ENCODE measurements at places on chromosomes 6 and 20.

- no peak for DNase-seq
Measured at GRCh38 chr6:126625019-126625418, 285.1 kb downstream of the CENPW start.

DNA sequence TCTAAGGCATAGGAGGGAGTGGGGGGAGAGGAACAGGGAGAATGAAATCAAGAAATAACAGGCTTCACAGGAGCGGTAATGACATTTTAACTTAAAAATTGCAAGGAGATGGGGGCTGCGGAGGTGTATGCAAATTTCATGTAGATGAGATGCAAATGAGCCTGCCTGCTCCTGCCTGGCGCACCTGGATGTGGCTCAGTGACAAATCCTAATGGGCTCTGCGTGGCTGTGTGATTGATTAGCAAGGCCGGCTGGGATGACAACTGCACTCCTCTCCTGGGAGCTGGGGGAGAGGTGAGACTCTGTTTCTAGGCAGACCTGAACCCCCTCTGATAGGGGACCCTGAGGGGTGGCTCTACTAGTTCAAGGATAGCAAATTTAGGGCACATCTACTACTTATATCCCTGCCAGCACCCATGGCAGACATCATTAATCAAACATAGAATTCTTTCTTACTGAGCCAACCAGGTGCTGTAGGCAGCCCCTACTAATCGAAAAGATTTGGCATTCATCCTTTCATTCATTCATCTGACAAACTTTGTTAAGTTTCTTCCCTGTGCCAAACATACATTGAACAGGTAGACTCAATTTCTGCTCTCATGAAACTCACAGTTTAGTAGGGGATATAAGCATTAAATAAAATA is 38.4 kb upstream of the TGM2 start:
- peak; percentile 4 for DNase-seq

DNA sequence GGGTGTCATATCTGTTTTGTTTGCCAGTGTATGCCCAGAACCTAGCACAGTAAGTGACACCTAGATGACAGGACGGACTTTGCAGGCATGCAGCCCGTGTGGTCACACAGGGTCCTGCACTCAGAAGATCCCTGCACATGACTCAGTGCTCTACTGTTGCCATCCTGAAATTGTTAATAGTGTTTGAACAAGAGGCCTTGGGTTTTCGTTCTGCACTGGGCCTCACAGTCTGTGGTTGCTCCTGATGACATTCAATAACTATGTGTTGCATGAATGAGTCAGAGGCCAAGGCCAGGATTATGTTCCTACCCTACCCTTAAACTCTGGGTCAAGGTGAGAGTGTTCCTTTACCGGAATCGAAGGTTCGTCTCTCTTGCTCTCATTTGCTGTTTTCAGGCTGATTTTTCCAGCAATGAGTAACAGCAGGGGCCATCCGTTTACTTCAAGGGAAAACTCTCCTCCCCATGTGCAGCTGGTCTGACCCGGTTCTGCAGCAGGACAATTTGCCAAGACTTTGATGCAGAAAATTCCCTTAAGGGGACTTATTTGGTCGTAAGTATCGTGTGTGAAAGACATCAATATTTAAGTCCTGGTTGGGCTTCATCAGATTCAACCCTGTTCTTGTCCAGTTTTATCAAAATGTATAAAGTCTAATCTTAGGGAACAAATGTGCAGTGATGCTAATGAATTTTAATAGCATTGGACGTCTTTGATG is 13.0 kb upstream of the PFDN4 start:
- DNase-seq, result no peak

GRCh38 chr6:43052842-43053544 is 658 bp downstream of the CUL7 start:
- no peak for DNase-seq

DNA sequence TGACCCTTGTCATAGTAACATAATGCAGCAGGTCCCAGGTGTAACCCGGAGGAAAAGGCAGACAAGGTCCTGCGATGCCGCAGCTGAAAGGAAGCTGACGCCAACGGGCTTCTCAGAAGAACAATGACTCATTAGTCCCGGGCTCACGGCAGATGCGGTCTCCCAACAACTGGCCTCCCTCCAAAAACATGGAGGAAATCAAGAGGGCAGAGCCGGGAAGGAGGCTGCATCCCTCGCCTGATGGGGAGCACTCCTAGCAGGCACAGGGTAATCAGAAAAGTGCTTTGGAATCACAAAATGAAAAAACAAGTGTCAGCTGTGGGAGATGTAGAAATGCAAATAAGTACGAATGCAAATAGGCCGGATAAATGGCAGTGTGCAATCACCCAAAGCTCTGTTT is 165.2 kb upstream of the AGPAT4 start:
- DNase-seq, result peak; percentile 78

- DNase-seq, result no peak
Measured at GRCh38 chr20:23027721-23028120, 7.4 kb upstream of the SSTR4 start.

DNA sequence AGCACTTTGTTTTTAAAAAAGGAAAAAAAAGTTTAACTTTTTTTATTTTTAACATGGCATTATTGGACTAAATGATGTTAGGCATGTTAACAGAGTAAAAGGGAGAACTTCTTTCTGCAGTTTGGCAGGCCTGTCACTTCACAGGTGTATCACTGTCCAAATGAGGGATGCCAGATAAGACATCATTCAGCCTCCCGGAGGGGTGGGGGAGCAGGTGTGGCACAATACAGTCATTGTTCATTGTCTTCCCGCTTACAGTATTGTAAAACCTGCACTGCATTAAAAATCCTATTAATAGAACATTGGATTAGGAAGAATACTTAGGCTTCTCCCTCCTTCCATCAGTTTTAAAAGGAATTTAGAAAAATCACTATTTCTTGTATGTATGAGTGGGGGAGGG is 80.7 kb downstream of the CARMIL1 start:
- DNase-seq, result no peak

DNA sequence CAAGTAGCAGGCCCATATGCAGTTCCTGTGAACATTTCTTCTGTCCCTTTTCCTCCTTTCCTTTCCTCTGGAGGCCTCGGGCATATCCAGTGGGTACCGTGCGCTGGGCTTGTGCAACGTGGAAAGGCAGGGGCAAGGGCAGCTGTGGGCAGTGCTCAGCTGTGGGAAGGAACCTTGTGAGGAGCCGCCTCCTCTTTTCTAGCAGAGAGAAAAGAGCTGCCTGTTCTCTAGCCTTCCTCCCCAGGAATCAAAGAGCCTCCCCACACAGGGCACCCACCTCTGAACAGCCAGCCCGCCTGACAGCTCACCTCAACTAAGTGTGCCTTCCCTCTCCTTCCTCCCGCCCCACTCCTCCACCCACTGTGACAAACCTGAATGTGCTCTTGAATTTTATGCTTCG is 143.3 kb upstream of the HDDC2 start:
- no peak for DNase-seq

GRCh38 chr6:78693835-78694234 is 173.5 kb upstream of the IRAK1BP1 start:
- no peak for DNase-seq

DNA sequence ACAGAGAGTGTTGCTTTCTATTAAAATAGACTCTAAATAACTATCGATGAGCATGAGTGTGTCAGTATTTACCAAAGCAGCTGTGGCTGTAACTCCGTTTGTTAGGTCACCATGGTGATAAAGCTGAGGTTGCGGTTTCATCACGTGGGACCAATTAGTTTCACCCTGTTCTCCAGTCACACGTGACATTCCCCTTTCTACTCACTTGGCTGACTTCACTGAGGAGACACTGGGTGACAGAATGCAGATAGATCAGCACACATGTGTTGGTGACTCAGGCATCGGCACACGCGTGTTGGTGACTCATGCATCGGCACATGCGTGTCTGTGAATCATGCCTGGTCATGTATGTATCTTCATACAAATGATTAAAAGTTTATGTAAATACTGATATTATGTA is 285.4 kb downstream of the THBS2 start:
- no peak for DNase-seq

GRCh38 chr6:123393331-123393730 is 243.4 kb downstream of the TRDN start:
- DNase-seq, result no peak

- DNase-seq, result peak; percentile 63
Measured at GRCh38 chr20:61806314-61806713, 259.4 kb downstream of the TAF4 start.

DNA sequence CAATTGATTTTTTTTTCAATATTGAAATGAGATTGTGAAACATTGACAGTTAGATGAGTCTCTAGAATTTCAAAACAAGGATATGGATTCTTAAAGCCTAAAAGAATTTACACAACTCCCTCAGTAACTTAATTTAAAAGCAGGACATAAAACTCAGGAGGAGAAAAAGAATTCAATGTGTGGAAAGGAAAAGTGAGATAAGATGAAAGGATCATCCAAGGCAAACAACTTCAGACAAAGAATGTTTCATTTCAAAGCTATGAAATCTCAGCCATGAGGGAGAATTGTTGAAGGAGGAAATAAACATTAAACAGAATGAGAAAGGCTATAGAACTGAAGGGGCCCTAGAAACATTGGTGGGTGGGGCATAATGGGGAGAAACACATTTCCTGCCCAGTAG is 191.7 kb upstream of the NOX3 start:
- no peak for DNase-seq

DNA sequence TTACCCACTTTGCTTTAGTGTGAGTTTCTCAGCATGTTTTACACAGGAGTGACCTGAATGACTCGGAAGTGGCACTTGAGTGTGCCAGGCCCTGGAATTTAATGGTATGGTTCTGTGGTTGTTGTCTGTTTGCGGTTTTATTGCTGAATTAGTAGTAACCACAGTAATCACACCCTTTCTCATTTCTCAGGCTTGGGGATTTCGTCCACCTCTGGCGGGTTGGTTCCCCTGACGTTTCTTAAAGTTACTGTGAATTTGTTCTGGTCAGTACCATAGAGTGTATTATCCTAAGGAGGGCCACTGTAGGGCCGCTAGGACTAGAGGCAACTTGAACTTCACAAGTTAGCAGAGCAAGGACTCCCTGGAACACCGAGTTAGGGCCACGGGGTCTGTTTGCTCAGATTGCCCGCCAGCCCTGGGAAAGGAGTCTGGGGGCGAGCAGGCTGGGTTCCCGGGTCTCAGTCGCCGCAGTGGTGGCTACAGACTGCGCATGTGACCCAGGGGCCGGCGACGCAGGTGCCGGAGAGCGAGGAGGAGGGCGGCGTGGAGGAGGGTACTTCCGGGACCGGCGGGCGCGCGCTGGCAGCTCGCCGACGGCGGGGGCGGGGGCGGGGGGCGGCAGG is 546 bp upstream of the KLHL32 start:
- DNase-seq, result no peak

GRCh38 chr20:301886-302848 is 4.8 kb downstream of the ZCCHC3 start:
- DNase-seq, result no peak

DNA sequence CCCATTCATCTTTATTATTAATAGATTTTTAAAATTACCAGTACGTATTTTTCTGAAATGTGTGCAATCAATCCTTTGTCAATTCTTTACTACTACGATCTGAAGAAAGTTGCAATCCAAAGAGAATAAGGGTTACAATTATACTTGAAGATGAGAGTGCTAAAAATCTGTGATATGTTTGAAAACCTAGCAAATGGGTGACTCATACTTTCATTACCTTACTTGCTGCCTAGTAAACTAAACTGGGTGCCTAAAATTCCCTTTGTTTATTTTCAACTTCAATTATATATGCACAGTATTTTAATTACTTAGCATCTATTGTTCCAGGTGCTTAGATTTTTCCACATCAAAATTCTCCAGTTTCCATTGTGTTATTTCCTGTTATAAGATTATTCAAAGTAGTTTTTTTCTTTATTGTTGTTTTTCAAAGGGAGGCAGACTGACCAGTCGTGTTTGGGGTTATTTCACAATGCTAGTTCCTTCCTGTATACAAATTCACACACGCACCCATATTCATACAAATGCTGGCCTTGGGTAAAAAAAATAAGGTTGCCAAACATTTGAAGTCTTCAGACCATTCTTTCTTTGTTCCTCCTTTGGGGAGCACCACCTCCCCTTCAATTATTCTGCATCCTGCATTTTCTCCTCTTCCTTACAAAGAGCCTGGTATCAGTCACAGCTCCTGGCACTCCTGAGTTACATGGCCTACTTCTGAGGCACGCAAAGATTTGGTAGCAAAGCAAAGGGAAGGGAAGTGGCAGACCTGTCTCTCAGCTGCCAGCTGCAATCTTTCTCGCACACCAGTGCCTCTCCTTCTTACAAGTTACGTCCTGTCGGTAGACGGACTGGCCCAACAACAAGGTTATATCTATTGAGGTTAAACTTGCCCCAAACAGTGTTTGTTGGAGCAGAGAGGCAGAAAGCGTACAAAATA is 16.2 kb upstream of the FAM135A start:
- DNase-seq, result no peak

GRCh38 chr20:33081411-33082154 is 2.1 kb downstream of the BPIFB4 start:
- no peak for DNase-seq

- no peak for DNase-seq
Measured at GRCh38 chr6:116206231-116206903, 47.5 kb downstream of the TSPYL4 start.

DNA sequence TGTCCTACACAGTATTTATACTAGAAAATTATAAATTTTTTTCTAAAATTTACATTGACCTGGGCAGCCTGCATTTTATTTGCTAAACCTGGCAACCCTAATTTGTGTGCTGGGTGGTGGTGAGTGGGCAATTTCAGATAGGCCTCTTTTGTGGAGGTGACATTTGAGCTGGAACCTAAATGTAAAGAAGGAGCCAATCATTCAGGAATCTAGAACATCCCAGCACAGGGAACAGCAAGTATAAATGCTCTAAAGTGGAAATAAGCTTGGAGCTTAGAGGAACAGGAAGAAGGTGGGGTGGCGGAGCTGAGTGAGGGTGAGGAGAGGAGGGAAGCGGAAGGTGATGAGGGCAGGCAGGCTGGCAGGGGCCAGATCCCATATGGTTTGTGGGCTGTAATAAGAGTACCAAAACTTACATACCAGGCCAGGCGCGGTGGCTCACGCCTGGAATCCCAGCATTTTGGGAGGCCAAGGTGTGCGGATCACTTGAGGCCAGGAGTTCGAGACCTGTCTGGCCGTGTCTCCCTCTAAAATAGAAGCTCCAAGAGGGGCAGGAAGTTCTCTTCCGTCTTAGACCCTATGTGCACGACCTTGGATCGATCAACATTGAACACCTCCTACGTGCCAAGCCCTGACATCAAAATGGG is 549 bp upstream of the CSE1L start:
- DNase-seq, result no peak

GRCh38 chr20:49768204-49769047 is 44.2 kb upstream of the SLC9A8 start:
- DNase-seq, result no peak

DNA sequence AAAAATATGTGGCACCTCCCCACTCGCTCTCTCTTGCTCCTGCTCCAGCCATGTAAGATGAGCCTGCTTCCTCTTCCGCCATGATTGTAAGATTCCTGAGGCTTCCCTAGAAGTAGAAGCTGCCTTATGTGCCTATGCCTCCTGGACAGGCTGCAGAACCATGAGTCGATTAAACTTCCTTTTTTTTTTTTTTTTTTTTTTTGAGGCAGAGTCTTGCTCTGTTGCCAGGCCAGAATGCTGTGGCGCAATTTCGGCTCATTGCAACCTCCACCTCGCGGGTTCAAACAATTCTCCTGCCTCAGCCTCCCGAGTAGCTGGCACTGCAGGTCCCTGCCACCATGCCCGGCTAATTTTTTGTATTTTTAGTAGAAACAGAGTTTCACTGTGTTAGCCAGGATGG is 112.5 kb downstream of the FAM217A start:
- no peak for DNase-seq

GRCh38 chr6:16694781-16695578 is 66.3 kb downstream of the ATXN1 start:
- no peak for DNase-seq

GRCh38 chr20:1338801-1339200 is 9.9 kb upstream of the SDCBP2 start:
- DNase-seq, result no peak
